ENCODE measurements at places on chromosomes 1 and 21.
A peak's percentile ranks its signal among the peaks of the same experiment; 100 is the strongest.

DNA sequence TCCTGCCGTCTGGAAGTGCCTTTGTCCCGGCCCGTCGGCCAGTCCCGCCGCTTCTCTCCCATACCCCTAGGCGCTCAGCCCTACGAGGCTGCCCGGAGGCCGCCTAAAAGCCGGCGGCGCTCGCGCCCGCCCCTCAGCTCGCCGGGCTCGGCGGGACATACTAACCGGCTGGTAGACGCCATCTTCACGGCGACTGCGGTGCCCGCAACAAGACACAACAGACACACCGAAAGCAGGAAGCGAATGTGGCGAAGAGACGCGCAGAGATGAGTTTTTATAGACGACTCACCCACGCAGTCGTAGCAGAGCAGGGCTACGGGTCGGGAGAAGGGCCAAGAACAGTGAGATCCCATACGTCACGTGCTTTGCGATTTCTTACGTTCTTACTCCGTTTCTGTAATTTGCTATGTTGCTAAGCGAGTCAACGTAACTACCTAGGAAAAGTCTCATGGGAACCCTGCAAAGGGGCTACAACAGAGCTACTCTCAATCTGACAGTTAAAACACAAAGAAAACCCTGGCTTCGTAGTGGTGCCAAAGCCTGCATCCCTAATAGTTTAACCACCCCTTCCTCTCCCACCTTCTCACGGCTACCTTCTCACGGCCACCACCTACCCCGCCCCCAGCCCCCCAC, at the start of gene GTF2B:
TSS of gene GTF2B (minus strand) at position 250 of the 633 bp plus-strand sequence. CDS start at position 182, 68 bp downstream.
- peak; percentile 80 for DNase-seq

DNA sequence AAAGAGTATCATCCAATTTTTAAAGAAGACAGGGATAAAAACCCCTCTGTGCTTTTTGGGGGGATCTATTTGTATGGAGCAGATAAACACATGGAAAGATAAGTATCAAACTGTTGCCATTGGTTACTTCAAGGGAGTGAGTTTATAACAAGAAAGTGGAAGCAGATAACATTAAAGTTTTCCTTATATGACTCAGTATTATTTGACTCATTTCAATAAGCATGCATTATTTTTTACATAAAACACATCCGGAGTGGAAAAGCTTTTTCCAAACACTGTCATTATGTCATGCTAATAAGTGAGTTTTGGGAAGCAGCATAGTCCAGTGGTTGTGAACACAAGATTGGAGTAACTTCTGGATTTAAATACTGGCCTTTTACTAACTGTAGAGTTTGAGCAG, 452.2 kb downstream of the LTN1 start:
- no peak for DNase-seq

- DNase-seq = no peak
Observed at GRCh38 chr1:117112047-117112717, 9.4 kb downstream of the TRIM45 start.

GRCh38 chr1:31381394-31382294, 8.8 kb upstream of the FABP3 start:
- no peak for DNase-seq

- DNase-seq = no peak
Observed at GRCh38 chr1:21707086-21707840, 38.1 kb upstream of the RAP1GAP start.

DNA sequence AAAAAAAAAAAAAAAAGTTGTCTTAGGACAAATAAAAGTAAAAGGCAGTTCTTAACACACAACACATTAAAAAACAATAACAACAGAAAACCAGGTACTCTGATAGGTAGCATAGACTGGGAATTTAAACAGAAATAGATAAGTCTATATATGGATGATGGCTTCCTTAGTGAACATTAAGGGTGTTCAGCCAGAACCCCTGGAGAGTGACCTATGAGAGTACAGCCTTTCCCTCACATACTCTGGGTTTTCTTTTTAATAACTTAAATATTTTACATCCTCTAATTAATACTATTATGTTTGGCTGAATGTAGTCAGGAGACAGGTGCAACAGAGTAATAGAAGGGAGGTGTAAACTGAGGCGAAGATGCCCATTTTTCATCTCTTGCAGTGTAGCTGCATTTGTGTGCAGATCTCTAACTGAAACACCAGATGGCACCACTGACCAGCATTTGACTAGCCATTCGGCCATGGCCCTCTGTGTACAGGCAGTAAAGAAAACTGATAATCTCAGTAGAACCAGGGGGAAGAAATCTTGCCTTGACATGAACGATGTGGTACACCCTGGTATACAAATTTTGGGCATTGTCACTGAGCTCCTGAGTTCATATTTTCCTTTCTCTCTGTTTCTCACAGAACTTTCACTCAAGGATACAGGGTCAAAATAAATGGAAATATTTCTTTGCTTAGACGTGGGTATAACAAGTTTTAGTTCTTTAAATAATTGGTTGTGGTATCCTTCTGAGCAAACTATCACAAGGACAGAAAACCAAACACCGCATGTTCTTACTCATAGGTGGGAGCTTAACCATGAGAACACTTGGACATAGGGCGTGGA, 7.6 kb downstream of the TTF2 start:
- peak; percentile 43 for DNase-seq

DNA sequence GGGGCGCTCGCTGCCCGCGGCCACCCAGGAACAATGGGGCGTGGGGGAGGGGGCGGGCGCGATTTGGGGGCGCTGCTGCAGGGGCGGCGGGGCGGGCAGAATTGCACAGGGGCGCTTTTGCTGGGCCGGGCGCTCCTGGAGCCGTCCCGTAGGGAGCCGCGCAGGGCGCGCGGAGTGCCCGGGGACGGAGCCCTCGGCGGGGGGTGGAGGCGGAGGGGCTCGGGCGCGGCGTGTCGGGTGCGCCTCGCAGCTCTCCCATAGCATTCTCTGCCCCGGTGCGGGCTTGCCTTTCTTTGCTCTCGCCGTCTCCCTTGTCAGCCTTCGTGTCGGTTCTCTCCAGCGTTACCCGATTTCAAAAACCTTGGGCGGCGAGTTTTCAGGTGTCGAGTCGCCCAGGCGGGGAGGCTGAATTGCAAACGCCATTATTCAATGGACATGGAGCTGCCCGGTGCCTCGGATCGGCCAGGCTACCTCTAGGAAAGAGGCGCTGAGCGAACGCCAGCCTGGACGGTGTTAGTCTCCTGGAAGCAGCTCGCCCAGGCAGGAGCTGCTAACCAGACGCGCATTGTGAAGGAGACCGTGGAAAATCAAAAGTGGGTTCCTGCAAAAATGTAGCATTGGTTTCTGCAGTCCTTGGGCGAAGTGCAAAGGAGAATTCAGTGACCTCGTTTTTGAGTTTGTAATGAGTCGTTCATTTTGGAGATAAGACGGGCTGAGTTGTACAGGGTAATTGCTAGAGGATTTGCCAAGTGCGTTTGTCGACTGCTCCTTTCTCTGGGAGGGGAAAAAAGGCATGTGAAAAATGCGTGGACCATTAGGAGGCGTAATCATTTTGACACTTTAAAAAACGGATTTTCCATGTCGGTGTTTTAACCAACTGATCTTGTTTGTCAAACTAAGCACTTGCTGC, 626 bp downstream of the CXADR start:
- DNase-seq = peak; percentile 20

GRCh38 chr1:155481741-155482241, 80.8 kb downstream of the ASH1L start:
- DNase-seq = no peak

DNA sequence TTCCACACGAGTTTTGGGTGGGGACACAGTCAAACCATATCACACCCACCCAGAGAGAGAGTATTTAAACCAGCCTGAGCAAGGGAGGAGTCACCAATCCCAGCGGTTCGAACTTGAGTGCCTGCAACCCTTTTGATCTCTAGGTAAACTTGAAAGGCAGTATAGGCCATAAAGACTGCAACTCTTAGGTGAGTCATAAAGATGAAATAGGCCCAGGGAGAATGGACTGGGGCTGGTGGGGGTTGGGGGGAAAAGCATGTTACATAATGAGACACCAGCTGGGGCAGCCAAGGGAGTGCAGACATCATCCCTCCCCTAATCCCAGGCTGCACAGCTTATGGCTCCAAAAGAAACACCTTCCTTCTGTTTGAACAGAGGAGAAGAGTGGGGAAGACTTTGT, 99.8 kb upstream of the LHX8 start:
- no peak for DNase-seq

GRCh38 chr21:42384156-42384945, 11.5 kb downstream of the TMPRSS3 start:
- no peak for DNase-seq

DNA sequence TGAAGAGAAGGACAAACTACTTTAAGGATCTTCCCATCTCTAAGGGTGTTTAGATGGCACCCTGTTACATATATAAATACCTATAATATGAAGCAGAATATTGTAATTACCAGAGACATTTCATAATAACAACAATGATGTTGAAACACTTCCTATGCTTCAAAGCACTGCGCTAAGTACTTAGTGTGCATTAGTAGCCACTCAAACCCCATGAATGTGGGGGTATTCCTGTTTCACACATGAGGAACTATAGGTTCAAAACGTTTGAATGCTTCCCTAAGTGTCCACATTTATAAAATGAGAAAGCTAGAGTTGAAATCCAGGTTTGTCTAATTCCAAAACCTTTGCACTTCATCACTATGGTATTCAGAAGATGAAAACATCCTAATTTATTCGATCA, 18.5 kb upstream of the OR10J5 start:
- no peak for DNase-seq

- DNase-seq = no peak
Observed at GRCh38 chr1:2624735-2625300, 8.0 kb downstream of the MMEL1 start.

GRCh38 chr1:190140644-190141043, 337.0 kb downstream of the BRINP3 start:
- no peak for DNase-seq

GRCh38 chr1:29355375-29355774, 119.1 kb downstream of the PTPRU start:
- DNase-seq = no peak

GRCh38 chr1:151756291-151756690, 7.0 kb downstream of the MRPL9 start:
- no peak for DNase-seq

GRCh38 chr1:91803847-91804545, 82.0 kb downstream of the TGFBR3 start:
- DNase-seq = no peak

- no peak for DNase-seq
Observed at GRCh38 chr21:44377201-44377921, 23.9 kb downstream of the TRPM2 start.

- DNase-seq = peak; percentile 17
Observed at GRCh38 chr1:153577624-153578051, 12.0 kb upstream of the S100A2 start.

- DNase-seq = no peak
Observed at GRCh38 chr1:11729498-11730428, 6.2 kb upstream of the AGTRAP start.

GRCh38 chr1:234609691-234610042, 311 bp downstream of the IRF2BP2 start:
- no peak for DNase-seq

All from anterior cingulate cortex (tissue), 58 donors.